Stimulated activated CD4-positive, alpha-beta T cell treated with anti-CD3 and anti-CD28 coated beads, Interleukin-2, amount 100 ng/mL, for 48 hours (primary cell): ENCODE measurements at places on chromosomes 6 and 20.

DNA sequence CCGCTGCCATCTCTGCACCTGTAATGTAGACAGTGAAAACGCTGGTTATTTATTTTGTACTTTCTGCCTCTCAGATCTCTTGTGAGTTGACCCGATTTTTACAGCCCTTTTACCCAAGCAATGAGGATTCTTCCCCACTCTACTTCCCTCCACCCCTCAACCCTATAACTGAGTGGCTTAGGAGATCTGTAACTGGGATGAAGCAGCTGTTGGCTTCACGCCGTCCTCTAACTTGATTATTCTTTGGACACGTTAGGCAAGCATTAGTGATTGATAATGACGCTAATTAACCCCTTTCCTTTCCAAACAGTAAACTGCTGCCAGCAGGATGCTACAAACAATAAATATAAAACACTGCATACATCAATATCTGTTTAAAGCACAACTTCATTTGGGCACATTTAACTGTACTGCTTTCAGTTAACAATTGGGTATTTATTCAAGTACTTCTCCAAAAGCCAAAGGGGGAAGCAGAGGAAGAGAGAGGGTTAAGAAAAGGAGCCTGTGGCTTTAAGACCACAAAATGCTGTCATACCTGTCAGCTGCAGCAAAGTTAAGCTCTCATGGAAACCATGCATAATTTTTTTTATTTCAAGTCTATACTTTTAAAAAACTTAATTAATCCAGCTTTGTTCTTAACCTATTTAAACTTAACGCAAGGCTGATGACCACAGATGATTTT, 21.2 kb downstream of the TFAP2A start:
- DNase-seq, result no peak

GRCh38 chr6:158663625-158664165, 13.8 kb downstream of the SYTL3 start:
- no peak for DNase-seq

- no peak for DNase-seq
Measured at GRCh38 chr20:35252037-35252461, 25.6 kb downstream of the MMP24 start.

GRCh38 chr6:106090001-106090400, 3.9 kb downstream of the PRDM1 start:
- DNase-seq, result no peak

DNA sequence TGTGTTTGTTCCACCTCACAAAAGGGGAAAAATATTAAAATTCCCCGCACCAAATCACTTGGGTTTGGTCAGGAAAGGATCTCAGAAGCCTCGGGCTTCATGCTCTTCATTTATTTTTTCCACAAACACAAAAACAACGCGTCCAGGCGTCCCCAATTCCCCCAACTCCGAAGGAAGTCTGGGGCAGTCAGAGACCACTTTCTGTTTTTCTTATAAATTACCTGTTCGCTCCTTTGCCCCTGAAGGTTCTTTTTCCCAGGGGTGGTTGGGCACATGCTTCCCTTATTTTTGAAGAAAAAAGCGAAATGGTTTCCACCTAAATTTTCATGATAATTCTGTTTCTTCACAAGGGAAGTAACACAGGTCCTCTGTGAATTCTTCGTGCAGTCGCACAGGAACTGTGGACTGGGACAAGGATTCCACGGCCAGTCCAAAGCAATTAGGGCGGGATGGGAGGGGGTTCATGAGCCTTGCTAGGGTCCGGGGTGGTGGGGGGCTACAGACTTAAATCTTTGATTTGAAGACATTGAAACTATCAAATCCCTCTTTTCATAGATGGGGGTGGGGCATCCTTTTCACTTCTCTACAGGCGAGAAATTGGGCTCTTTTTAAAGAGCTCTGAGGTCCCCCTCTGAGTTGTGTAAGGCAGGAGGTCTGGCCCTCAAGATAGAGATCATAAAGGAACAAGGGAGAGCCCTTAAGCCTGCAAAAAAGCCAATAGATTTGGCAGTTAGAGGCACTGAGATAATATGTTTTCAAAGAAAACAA, 30.5 kb upstream of the HFE start:
- peak; percentile 35 for DNase-seq

- no peak for DNase-seq
Measured at GRCh38 chr6:47042275-47042791, at the start of gene ADGRF1. Gene ADGRF1, minus strand, starts transcription at chr6:47042332. Its CDS starts 13,271 bp downstream, at chr6:47029061.

DNA sequence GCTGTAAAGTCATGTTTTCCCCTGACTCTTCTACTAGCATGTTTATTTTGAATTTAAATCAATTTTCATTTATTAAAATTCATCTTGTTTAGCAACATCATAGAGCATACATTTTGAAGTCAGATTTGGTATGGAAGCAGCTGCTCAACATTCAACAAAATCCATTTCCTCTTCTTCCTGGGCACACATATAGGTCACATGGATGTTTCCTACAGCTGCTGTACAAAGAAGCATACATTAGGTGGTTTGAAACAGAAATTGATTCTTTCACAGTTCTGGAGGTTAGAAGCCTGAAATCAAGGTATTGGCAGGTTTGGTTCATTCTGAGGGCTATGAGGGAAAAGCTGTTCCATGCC, 495.2 kb downstream of the RFPL4B start:
- no peak for DNase-seq

DNA sequence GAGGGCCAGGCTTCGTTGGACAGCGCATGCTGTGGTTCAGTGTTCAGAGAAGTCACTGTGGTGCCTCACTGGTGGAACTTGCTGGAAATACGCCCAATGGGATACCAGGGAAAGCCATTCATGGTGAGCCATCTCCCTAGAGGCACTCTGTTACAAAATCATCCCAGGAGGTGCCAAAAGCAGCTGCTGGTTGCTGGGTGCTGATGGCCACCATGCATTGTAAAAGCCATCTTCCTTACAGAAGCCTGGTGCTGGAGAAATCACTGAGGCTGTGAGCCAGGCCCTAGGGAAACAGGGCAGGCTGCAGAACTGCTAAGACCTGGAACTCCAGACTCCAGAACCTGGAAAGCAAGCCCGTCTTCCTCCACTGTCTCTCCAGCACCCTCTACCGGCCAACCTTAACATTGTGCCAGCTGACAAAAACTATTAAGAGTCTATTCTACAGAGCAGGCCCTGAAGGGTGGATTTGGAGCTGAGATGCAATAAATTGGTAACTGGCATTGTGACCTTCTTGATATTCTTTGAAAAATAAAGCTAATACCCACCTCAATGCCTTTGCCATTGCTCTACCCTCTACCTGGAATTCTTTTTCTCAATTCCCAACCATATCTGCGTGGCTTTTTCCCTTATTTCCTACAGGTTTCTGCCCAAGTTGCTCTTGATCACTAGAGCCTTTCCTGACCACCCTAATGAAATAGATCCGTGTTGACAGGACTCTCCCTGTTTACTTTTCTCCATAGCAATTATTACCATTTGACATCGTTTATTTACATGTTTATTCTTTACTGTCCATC, 18.5 kb downstream of the SNRPB start:
- DNase-seq, result peak; percentile 74

GRCh38 chr6:144012534-144012933, 4.5 kb upstream of the PLAGL1 start:
- DNase-seq, result no peak

DNA sequence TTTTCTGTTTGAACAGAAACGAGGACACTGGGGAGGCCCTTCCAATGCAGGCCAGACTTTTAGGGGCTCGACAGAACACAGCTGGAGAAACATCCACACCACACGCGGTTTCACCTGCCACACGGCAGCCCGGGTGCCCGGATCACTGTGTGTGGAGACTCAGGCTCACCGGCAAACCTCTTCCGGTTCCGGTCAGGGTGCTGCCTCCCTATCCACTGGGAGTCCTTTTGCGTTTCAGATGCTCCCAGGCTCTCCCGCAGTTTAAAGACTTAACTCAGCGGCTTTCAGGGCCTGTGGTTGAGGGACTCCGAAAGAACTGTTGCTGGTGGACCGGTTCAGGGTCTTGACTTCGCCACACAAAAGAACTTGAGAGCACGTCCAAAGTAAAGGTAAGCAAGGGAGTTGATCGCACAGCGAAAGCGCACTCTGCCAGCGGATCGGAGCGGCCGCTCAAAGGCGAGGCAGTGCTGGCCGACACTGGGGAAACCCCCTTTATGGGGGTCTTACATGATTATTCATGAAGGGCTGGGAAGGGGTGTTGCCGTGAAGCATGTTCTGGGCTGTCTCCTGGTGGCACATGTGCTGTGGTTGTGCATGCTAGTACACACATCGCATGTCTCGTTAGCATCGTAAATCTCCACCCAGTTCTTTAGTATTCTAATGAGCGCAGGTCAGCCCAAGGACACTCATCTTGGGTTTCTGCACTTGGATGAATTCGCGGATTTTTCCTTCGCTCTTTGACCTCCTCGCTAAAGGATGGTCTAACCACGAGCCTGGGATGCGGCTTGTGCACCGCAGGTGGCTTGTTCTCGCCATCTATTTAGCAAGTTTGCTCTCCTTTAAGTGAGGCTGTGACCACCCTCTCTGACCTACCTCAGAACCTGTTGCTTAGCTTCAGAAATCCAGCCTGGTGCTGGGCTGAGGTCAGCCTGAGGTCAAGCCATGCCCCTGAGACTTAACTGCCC, 180.3 kb downstream of the CDH26 start:
- DNase-seq, result peak; percentile 10

GRCh38 chr20:24761220-24762065, 187.6 kb upstream of the CST7 start:
- no peak for DNase-seq

DNA sequence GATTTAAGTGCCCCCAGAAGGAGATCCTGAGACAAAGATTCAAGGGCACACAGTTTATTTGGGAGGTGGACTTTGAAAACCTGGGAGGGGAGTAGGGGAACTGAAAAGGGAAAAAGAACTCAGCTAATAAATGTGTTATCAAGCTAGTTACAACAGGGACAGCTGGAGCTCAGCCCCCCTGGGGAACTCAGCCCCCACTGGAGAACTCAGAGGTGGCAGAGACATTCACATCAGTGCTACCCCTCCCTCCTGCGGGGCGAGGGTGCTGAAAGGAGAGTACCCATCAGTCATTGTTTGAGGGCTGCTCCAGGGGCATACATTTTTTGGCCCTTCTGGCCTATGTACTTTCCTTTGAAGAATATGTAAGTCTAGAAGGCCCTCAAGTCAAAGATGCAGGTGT, 101.4 kb downstream of the LRFN2 start:
- no peak for DNase-seq

DNA sequence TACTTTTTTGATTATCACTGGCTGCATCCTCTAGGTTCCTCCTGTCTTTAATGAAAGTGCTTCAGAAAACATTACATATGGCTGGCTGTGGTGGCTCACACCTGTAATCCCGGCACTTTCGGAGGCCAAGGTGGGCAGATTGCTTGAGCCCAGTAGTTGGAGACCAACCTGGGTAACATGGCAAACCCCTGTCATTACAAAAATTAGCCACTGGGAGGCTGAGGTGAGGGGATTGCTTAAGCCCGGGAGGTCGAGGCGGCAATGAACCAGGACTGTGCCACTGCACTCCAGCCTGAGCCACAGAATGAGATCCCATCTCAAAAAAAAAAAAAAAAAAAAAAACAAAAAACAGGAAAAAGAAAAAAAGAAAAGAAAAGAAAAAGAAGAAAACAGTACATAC, 35.3 kb downstream of the BEND3 start:
- DNase-seq, result no peak

- DNase-seq, result no peak
Measured at GRCh38 chr6:120214088-120214499, 864.5 kb upstream of the MAN1A1 start.

- no peak for DNase-seq
Measured at GRCh38 chr6:44804546-44805159, 417.1 kb downstream of the CDC5L start.

DNA sequence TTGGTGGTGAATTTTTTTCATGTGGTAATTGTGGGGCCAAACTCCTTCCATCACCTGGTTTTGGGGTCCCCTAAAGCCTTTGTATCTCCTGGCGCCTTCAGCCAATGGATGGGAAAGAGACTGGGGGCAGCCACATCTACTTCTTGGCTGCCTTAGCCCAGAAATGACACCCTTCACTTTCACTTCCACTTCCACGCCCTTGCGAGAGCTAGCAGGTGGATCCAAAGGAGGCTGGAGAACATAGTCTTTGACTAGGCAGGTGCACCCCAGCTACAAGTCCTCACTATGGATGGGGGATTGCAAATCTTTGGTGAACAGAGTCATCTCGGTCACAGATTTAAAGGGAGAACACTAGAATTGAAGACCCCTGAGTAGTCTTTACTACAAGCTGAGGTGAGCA, 70.8 kb downstream of the NDUFAF5 start:
- no peak for DNase-seq

DNA sequence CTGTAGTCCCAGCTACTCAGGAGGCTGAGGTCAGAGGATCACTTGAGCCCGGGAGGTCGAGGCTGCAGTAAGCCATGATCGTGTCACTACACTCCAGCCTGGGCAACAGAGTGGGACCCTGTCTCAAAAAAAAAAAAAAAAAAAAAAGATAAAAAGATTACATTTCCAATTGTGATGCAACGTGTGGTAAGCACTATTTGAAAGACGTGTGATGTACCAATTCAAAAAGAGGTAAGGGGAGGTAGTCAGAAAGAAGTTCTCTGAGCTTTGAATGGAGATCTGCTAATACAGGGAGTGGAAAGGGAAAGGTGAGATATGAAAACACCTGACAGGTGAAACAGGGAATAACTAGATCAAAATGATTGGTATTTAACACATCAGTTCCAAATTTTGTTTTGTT, 11.9 kb downstream of the GOPC start:
- DNase-seq, result no peak

GRCh38 chr6:109236115-109237076, 141.1 kb downstream of the CEP57L1 start:
- peak; percentile 9 for DNase-seq

- DNase-seq, result no peak
Measured at GRCh38 chr6:34597605-34598353, 41.6 kb upstream of the SPDEF start.

DNA sequence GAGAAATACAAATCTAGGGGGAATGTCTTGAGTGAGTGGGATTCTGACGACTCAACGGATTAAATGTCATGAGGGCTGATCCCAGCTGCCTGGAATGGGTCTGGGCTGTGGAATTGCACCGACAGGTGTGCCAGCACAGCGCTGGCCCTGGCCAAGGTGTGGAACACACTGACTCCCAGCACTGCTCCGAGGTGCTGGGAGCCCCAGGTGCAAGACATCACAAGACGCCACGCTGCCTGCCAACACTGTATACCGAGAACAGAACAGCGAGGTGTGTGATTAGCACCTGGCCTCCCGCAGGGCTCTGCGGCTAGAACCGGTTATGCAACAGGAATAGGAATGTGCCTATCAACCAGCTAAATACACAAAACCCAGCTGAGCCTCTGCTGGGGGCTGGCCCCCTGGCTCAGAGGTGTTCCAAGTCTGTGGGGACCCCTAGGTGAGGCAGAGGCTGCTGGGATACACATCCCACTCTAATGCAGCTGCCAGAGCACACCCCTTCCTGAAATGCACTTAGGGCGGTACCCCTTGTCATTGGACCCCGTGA, 24.8 kb upstream of the APMAP start:
- DNase-seq, result no peak

DNA sequence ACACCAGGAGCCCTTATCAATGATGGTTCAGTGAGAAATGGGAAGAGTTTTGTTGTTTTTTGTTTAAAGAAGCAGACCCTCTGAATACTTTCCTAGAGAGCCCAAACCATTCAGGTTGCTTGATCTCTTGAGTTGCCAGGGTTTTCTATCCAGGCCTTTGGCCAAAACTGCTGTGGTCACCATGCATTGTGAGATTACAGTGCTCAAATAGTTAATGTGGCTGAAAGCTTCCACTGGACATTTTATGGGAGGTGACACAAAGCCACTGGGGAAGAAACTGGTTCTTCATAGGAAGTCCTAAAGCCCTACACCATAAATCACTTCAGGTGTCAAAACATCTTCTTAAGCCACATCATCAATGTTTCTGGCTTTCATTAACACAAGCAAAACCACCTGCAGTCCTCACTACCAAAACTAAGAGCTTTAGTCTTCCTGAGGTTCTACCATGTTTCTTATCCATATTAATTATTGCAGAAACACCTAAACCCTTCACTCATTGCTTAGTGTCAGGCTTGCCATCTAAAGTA, 101.6 kb downstream of the IBTK start:
- DNase-seq, result no peak
